Calu3 (cell line): ENCODE measurements at places on chromosomes 13 and 19. TPM values are rescaled to one million over a fixed set of nuclear protein-coding genes. Genes with fewer than 3 reads are reported as not detected.

DNA sequence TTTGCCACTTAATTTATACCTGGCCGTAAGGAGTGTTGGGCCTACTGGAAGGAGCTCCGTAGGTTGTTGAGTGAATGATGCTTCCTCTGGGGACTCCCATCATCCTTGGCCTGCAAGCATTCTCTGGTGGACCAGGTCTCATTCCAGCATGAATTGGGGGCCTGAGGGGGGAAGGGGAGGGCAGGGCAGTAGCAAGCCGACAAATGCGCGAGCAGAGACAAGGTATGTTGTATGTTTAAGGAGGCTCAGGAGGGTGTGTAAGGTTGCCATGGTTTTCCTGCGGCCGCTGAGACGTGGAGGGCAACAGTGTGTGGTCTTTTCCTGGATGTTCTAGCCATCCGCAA, 749 bp downstream of the ZNF264 start:
- no peak for DNase-seq

GRCh38 chr13:77860507-77860981, 58.1 kb downstream of the EDNRB start:
- DNase-seq, result no peak

- DNase-seq, result no peak
Observed at GRCh38 chr13:84934911-84935310, 864.3 kb downstream of the SLITRK6 start.

Gene PRR19
- total RNA-seq, result 1.7 and 2.4 TPM in 2 replicates

Gene PDX1
- 1.2 and 1.8 TPM in 2 replicates for total RNA-seq

Gene KIR2DL4
- total RNA-seq, result not detected in 2 replicates

Gene IGFL1
- not detected in 2 replicates for total RNA-seq

- no peak for DNase-seq
Observed at GRCh38 chr19:2048104-2048958, 2.7 kb downstream of the MKNK2 start.

DNA sequence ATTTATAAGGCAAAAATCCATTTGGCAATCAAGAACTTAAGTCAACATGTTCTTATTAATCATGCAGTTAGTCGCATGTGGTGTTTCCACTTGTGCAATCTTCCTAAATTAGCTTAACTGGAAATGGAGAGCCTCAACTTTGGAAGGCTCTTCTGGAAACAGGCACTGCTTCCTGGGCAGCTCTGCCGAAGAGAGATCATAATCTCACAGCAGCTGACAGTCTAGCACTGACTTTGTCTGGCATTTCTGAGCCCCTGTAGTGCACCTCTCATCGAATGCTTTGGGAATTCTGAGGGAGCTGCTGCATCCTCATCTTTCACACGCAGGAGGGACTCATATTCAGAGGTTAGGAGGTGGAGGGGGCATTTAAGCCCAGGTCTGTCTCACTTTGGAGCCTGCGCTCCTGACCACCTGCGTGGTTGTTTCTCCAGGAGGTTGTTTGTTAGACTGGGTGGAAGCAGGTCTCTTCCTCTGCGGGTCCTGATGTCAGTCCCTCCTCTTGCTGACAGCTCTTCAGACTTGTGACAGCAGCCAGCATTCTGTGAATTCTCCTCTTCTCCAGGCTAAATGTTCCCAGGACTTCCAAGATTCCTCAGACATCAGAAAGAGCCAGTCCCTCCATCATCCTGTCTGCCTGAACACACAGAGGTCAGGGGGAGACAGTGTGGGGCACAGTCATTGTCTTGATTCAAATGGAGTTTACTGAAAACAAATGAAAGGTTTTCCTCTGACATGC, 100.4 kb upstream of the GJB6 start:
- no peak for DNase-seq
